Thymus (tissue), 14 donors: ENCODE measurements at places on chromosomes 3 and 15. TPM values are rescaled to one million over a fixed set of nuclear protein-coding genes. Genes with fewer than 3 reads are reported as not detected.

DNA sequence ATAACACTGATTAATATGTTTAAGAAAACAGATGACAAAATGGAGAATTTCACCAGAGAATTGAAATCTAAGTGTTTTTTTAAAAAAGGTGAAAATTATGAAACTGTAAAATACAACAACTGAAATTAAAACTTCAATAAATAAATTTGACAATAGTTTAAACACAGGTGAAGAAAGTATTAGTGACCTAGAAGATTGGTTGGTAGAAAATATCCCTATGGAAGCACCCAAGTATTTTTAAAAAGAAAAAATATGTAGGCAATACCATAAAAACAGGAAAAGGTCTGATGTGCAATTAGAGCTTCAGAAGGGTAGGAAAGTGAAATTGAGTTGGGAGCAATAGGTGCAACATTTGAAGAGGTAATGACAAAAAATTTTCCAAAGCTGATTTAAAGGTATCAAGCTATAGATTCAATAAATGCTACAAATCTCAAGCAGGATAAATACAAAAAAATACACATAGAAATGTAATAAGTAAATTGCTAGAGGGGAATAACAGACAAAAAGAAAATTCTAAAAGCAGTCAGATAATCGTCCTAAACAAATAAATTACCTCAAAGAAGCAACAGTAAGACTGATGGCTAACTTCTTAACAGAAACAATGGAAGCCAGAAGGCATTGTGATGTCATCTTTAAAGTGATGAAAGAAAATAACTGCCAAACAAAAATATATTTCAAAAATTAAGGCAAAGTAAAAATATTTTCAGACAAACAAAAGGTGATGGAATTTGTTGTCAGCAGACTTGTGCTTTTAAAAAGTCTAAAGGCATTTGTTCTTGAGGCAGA, 9.5 kb upstream of the IL12A start:
- no peak for DNase-seq

CYP8B1 gene
- not detected for total RNA-seq

DAZL gene
- 0.19 TPM for total RNA-seq

- DNase-seq: no peak
These were observed 27.7 kb upstream of the KBTBD12 start for GRCh38 chr3:127887321-127887720.

LTF gene
- total RNA-seq: 44.2 TPM

SLC22A13 gene
- total RNA-seq: 0.09 TPM

PLSCR5 gene
- not detected for total RNA-seq

PCSK6 gene
- 10.5 TPM for total RNA-seq
